Stimulated activated CD4-positive, alpha-beta T cell treated with anti-CD3 and anti-CD28 coated beads, Interleukin-2, amount 100 ng/mL, for 48 hours (primary cell): ENCODE measurements at places on chromosomes 2 and 18.

DNA sequence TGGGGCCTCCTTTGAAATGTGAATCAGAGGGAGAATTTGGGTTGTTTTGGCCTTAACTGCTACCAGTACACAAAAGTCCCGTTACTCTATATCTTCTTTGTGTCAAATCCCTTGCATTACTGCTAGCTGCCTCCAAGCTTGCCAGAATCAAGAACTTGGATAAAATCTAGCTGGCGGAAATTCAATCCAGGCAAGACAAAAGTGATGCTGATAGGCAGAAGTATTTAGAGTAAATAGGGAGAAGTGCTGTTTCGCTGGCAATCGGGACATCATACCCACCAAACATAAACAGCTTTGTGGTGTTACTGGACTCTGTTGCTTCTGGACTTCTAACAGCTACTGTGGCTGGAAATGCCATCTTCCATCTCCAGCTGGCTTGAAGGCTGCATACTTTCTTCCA is 2.5 kb downstream of the IFIH1 start:
- DNase-seq: no peak

GRCh38 chr2:39494784-39495251 is 57.7 kb upstream of the MAP4K3 start:
- DNase-seq: no peak

GRCh38 chr2:43169099-43169945 is 57.1 kb downstream of the ZFP36L2 start:
- DNase-seq: no peak

GRCh38 chr2:45169339-45170190 is 160.3 kb upstream of the SIX2 start:
- no peak for DNase-seq

GRCh38 chr2:239328351-239329191 is 72.2 kb downstream of the HDAC4 start:
- DNase-seq: no peak

DNA sequence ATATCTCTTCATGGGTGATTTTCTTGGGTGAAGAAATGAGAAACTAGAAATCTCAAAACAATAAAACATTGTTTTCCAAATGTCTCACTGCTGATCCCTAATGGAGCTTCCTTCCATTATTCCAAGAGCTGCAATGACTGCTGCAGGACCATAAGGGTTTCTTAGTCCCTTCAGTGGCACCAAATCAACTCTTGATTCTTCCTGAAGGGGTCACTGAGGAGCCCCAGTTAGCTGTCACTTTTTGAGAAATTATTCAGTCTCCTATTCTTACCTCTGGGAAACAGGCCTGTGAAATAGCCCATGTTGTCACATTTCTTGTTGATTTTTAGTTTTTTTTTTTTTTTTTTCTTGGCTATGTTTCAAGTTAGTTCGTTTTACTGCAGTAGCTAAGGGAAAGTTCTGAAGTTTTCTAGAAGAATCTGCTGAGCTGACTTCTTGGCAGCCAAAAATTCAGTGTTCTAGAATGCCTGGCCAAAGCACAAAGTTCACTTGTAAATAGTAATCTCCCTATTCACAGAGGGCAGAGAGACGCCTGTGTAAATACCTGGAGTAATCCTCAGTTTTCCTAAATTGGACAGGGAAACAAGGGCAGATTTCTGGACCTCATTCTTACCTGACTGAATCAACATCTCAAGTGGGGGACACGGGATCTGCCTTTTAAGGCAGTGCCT is 480.0 kb downstream of the RIT2 start:
- no peak for DNase-seq

DNA sequence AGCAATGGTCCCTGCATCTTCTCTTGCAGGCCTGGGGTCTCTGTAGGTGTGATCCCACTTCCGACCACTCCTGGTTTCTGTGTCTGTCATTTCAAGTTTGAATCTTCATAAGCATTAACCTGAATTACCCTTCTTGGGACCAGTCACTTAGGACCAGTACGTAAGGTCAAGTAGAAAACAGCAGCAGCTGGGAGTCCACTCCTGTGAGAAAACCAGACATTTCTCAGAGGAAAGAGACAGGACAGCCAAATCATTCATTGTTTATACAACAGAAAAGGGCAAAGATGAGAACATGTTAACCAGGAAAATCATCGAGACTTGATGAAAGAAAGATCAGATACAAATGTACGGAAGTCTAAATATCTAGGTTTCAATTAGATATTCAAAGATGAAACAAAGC is 163.0 kb downstream of the MREG start:
- no peak for DNase-seq

DNA sequence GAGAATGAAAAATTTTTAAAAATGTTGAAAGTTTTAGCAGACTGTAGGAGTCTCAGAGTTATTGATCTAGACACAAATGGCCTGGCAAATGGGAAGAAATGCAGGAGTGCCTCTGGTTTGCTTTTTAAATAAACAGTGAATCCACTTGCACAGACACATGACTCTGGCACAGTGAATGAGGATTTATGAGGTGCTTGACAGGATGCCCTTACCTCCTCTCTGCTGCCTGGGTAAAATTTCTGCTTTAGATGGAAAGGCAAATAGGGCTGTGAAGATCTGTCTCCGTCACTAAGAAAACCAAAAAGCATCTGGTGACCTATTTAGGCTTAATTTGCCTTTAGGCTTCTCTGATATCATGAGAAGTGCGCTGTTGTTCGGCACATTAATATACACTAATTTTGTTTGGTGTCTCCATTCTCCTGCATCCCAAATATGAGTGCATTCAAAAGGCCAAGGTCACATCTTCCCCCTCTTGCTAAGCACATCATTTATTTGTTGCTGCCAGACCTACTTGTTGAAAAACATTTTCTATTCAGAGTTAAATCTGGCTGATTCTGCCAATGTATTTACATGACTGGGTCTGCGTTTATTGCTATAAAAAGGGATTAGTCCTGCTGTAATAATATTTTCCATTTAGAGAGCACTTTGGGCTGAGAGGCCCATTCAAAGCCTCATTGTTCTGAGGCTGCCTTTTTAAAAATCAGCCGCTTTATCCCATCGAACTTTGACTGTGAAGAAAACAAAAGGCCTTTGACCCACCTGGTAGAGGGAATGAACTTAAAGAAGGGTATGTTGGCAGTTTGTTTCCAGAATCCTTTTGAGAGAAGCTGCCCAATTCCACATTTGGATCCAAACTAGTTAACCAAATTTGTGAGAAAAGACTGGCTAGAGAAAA is 94.9 kb downstream of the RNF152 start:
- no peak for DNase-seq

GRCh38 chr18:61569176-61569892 is 236.1 kb downstream of the CDH20 start:
- no peak for DNase-seq

DNA sequence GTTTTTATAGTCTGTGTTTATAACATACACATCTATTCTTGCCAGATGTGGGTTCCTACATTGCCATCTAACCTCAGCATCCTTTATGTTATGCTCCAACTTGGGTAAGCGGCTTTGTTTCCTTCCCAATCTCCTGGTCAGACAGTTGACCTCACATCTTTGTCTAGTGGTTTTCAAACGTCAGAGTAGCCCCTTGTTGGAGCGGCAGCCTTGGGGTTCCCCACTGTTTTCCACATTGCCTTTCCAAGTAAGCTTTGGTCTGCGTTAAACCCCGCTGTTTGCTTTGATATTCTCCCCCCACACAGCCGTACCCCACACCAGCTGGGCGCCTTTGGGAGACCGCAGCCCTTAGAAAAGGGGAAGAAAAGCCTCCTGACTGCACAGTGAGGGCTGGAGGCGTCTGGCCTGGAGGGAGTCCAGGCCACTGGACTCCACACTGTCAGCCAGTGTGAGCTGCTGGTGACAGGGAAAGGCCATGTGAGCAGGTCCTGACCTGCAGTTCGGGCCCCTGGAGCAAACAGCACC is 83.3 kb downstream of the MALT1 start:
- DNase-seq: no peak

DNA sequence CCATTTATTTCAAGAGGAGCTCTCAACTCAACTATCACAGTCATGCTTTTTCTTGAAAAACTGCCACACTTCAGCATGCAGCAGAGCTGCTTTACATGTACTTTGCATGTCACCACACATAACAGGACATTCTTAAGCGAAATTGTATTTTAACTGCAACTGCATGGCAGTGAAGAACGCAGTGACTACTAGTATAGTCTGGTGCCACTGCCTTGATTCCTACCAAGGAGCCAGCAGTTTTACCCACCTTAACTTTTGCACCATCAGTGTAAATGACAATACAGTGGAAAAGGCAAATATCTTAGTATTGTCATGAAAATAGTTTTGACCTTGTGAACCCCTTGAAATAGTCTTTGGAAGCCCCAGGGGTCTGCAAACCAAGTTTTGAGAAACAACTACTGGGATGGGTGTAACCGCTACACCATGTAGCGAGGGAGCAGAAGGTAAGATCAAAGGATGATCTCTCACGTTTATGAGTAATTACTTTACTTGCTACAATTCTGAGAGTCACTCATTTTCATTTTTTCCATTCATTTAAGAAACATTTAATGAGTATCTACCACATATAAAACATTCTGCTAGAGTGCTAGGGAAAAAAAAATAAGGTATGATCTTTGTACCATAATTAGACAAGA is 32.3 kb upstream of the MPP4 start:
- no peak for DNase-seq

DNA sequence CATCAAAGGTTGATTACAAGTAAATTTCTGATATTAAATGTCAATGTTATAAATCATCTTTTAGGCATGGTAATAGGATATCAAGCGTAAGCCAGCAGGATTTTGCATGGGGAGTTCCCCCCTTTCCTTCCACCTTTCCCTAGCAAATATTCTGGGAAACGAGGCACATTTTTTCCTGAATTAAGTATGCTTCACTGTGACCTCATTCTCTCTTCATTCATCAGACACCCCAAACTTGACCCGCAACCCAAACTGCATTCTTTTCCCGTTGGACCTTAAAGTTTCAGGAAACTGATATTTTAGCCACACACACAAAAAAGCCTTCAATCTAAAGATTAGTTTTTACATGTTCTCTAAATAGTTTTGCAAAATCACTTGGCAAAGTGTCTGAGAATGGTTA is 214.5 kb upstream of the CTAGE1 start:
- DNase-seq: no peak

DNA sequence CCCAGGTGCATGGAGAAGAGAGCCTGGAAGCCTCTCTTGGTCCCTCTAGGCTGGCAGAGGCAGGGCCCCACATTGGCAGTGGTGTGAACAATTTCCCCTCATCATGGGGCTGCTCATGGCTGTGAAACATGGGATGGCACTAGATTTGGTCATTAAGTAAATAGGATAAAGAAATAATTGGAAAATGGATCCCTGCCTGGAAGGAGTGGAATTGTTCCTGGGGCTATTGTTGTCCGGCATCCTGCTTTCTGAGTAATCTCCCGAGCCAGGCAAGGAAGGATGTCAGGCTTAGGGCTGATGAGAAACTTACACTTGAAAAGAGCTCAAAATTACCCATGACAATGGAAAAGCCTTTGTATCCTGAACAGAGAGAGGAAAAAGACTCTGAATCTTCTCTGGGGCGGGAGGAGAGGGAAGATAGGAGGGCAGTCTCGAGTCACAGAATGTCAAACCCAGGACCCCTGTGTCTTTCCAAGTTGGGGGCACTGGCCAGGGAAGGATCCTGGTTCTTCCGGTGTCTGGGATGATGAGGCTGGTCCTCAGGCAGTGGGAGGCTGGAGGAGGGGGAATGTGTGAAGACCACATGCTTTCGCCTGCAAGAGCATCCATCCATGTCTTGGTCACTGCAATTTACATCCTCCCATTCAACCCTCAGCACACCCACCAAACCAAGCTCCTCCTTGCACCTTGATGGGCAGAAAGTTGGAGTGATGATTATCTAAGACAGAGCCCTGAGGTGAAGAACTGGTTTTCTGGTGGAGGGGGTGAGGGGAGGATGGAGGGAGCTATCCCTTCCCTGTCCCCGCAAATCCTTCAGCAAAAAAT is 27.1 kb upstream of the STEAP3 start:
- no peak for DNase-seq

- DNase-seq: no peak
Measured at GRCh38 chr2:170722301-170722700, 7.2 kb downstream of the SP5 start.

- DNase-seq: no peak
Measured at GRCh38 chr2:145812165-145812554, 1292.2 kb upstream of the ZEB2 start.

DNA sequence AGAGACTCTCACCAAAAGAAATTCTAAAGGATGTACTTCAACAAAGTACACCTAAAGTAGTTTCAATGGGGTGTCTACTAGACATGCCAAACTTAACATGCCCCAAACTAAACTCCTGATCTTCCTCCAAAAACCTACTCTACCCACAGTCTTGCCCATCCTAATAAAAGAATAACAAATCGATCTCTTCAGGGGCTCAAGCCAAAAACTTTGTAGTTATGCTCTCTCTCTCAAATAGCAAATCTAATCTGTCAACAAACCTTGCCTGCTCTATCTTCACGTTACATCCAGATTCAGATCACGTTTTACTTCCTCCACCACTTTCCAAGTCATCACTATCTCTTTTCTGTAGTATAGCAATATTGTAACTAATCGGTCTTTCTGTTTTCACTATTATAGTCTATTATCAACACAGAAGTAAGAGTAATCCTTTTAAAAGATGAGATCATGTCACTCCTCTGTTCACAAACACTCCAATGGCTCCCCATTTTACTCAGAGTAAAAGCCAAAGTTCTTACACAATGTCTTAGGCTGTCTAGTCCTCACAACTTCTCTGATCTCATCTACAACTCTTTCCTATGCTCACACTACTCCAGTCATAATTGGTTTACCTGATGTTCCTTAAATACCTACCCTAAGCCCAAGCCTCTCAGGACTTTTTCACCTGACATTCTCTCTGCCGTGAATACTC is 79.9 kb downstream of the THADA start:
- DNase-seq: no peak

GRCh38 chr2:147512206-147512605 is 332.6 kb upstream of the ACVR2A start:
- no peak for DNase-seq

DNA sequence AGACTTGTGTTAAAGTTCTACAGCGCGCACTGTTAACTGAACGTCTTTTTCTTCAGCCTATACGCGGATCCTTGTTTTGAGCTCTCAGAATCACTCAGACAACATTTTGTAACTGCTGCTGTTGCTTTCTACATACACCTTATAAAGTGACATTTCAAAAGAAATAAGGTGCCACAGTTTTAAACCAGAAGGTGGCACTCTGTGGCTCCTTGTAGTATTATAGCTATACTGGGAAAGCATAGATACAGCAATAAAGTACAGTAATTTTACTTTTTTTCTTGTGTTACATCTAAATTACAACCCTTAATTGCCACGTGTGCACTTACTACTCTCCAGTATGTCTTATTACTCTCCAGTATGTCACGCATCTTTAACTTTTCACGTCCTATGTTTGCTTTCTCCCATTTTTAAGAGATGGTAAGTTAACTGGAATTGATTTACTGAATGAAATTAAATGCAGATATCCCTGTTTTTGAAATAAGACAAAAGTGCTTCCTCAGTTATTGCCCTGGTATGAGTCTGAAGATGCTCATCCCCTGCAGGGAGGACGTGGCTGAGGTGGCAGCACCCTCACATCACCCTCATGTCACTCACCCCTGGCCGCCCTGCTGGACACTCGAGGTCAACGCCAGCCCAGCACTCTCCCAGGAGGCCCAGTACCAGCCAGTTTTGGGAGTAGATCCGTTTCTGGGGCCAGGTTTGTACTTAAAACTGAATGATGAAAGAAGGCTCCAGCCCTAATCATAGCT is 37.8 kb downstream of the GORASP2 start:
- DNase-seq: no peak

GRCh38 chr2:60441800-60442199 is 111.7 kb downstream of the BCL11A start:
- DNase-seq: no peak

- DNase-seq: peak; percentile 2
Measured at GRCh38 chr2:17309741-17310339, 208.4 kb downstream of the RAD51AP2 start.

- DNase-seq: no peak
Measured at GRCh38 chr2:54103454-54104314, 11.7 kb upstream of the ACYP2 start.
